AG04450 (cell line): ENCODE measurements at places on chromosomes 4 and X. TPM values are rescaled to one million over a fixed set of nuclear protein-coding genes. Genes with fewer than 3 reads are reported as not detected.

Gene PRAF2
- polyA plus RNA-seq = 27.6 and 41.2 TPM in 2 replicates

Gene WDR17
- polyA plus RNA-seq = 1.1 and 1.2 TPM in 2 replicates

Gene OTUD6A
- polyA plus RNA-seq = not detected in 2 replicates

Gene GPR34
- polyA plus RNA-seq = not detected in 2 replicates

Gene HAND2
- 2.2 and 2.4 TPM in 2 replicates for polyA plus RNA-seq

Gene AMMECR1
- polyA plus RNA-seq = 10.2 and 13.0 TPM in 2 replicates

Gene METAP1
- polyA plus RNA-seq = 58.4 and 74.0 TPM in 2 replicates

Gene CCDC160
- polyA plus RNA-seq = 0.06 and 0.15 TPM in 2 replicates

Gene MAGEC3
- 0.09 TPM in 1 of 2 replicates, not detected in the other for polyA plus RNA-seq

Gene HS6ST2
- polyA plus RNA-seq = not detected in 2 replicates
